Frontal cortex (tissue), 4 donors: ENCODE measurements at places on chromosomes 13 and 19.
A peak's percentile ranks its signal among the peaks of the same experiment; 100 is the strongest.

GRCh38 chr13:55761986-55762385, 1378.7 kb upstream of the PRR20A start:
- DNase-seq = no peak

DNA sequence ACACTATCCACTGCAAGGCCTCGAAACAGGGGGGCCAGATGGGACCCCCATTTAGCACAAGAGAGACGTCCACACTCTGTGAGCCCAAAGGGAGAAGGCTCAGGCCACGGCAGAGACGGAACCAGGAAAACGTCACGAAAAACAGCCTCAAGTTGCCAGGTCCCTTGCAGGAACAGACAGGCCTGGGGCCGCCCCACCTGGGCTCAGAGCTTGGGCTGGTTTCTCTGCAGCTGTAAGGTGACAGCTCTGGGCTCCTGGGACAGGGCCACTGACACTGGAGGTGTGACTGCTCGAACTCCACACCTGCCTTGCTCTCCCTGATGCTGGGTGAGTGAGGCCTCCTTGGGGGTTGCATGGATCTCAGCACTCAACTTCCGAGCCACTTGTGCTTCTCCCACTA, 3.2 kb downstream of the ZNF787 start:
- DNase-seq = no peak

- DNase-seq = no peak
Observed at GRCh38 chr19:35295792-35296462, 4.0 kb downstream of the MAG start.

DNA sequence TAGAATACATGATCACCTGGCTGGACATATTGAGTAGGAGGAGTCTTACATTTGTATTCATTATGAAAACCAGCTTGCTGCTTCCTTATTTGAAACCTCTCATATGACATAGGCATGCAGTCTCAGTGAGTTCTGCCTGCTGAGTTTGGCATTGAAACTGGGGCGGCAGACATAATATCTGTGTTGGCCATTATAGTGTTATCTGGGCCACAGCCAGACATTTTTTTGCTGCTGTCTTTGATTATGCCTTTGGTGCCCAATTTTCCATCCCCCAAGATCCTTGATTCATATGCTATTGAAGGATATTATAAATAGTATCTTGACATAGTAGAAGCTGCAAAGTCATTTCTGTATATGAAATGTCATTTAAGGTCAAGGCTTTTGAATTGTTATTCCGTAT, 15.8 kb downstream of the FREM2 start:
- no peak for DNase-seq

GRCh38 chr19:46179076-46179759, 31.2 kb downstream of the IGFL2 start:
- no peak for DNase-seq

DNA sequence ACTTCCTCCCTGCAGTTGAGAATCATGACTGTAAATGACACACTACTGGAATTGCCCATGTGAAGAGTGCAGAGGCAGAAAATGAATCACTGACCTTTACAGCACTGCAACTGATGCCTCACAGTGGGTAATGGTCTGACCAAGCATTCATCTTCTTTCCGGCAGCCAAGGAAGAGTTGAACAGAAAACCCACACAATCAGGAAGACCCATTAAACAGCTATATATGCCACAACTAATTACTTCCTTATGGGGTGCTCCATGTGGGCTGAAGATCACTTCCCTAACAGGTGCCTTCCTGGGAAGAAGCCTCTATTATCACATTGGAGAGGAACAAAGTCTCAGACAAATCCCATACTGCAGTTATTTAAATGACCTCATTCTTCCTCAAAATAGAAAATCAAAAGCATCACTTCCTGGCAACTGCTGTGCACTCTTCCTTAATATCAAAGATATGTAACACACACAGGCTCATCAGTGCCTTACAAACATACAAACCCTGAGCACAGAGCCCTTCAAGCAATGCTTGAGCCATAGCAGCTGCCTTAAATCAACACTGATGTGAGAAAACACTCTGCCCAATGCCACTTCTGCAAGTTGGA, 45.8 kb downstream of the RUBCNL start:
- DNase-seq = no peak

DNA sequence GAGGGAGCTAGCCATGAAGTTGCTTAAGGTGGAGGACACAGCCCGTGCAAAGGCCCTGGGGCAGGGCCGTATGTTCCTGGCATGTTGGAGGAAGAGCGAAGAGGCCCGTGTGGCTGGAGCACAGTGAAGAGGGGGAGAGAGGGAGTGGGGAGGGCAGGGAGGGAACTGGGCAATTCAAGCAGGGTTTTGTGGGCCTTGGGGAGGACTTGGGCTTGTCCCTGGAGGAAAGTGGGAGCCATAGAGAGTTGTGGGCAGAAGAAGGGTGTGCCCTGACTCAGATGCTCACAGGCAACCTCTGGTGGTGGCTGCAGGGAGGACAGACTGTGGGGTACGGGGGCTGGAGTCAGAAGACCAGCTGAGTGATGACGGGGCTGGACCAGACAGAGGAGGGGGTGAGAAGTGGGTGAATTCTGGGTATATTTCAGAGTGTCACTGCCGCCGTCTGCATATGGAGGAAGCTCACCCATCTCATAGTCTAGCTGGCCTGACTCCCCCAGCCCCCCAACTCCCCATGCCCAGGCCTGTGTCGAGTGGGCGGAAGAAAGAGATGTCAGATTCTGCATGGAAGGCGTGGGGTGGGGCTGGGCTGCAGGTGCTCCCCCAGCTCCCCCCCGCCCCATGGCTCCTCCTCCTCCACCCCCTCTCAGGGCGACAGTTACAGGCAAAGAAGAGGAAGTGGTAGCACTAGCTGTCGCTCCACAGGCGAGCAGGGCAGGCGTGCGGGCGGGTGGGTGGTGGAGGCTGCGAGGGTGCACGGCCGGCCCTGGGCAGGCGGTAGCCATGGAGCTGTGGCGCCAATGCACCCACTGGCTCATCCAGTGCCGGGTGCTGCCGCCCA, at the start of gene VAV1:
Gene VAV1 (plus strand): TSS at position 681 of the 838 bp plus-strand sequence. CDS start 100 bp downstream, at position 781.
- no peak for DNase-seq

DNA sequence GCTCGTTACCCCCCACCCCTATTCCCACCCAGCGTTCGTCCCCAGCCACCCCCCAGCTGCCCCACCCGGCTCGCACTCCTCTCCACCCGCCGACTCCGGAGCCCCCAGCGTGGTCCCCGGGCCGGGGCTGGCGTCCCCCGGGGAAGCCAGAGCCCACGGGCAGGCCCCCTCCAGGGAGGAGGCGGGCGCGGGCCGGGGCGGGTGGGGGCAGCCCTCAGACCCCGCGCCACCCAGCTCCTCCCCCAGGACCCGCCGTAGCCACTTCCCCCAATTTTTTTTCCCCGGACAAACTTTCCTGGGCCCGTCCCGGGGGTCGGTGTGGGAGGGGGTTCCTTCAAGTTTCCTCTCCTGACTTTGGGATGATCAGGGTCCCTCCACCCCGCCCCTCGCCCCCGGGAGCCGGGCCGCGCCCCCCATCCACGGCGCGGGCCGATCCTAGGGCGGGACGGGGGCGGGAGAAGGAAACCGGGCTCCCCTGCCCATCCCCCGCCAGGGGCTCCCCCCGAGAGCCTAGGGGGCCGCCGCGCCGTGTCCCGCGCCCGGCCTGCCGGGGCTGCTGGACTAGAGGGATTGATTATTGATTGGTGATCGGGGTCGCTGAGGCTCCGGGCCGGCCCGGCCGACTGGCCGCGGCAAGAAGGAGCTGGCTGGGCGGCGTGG, 927 bp upstream of the TSHZ3 start:
- DNase-seq = peak; percentile 52

- DNase-seq = peak; percentile 39
Observed at GRCh38 chr19:50258918-50259372, 55.5 kb downstream of the MYH14 start.

DNA sequence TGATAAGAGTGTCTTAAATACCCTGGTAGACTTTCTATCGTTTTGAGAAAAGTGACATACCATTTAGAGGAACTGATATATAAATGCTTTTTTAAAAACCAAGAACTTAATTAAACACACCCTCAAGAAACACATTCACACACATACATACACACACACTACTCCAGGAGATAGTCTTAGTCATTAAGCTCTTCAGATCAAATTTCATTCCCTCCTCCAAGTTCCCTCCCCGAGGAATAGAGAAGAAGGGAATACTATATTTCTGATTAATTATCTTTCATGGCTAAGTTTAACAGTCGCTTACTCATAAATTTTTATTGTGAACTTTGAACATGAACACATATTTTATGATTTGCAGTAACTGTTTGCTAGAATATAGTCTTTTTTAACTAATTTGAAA, 1109.5 kb downstream of the SLITRK1 start:
- DNase-seq = no peak

DNA sequence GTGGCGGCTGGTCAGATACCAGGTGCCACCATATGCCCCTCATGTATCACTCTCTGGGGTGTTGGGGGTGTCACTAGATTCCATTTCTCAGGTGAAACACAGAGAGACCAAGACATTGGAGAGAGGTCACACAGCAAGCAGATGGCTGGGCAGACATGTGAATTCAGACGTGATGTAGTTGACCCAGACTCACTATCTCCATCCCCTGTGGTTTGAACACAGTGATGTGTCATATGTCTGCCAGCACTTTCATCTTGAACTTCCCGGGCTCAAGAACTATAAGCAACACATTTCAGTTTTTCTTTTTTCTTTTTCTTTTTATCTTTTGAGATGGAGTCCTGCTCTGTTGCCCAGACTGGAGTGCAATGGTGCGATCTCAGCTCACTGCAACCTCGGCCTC, 16.1 kb upstream of the UPF1 start:
- no peak for DNase-seq

- no peak for DNase-seq
Observed at GRCh38 chr19:29704562-29705558, 10.2 kb downstream of the C19orf12 start.

GRCh38 chr13:75652726-75653125, 16.6 kb downstream of the LMO7 start:
- no peak for DNase-seq

GRCh38 chr13:33123066-33123859, 107.0 kb downstream of the KL start:
- no peak for DNase-seq

- peak; percentile 16 for DNase-seq
Observed at GRCh38 chr13:51444922-51445321, 7.9 kb downstream of the INTS6 start.
